ENCODE measurements at places on chromosomes 3 and 15.

- DNase-seq, result no peak
Measured at GRCh38 chr3:58022490-58022889, 14.3 kb downstream of the FLNB start.

GRCh38 chr3:23203708-23204330 is 692 bp downstream of the UBE2E2 start:
- no peak for DNase-seq

- DNase-seq, result no peak
Measured at GRCh38 chr3:19074257-19074900, 73.9 kb upstream of the KCNH8 start.

DNA sequence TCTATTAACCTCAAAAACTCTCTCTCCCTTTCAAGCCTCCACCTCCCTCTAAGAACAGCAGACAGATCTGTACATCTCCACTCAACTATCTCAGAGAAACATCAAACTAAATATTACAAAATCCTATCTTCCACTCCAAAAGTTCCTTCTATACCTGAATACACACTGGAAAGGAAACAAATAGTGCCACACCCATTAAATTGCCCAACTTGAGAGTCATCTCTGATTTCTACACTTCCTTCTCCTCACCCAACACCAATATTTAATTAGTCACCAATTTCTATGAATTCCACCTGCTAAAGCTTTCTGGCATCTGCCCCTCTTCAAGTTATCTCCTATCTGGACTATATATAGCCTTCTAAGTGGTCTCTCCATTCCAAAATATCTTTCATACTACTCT is 65.8 kb downstream of the PEAK1 start:
- DNase-seq, result no peak

Measured in HFFc6 (cell line).